ENCODE measurements at places on chromosomes 1 and 21.

DNA sequence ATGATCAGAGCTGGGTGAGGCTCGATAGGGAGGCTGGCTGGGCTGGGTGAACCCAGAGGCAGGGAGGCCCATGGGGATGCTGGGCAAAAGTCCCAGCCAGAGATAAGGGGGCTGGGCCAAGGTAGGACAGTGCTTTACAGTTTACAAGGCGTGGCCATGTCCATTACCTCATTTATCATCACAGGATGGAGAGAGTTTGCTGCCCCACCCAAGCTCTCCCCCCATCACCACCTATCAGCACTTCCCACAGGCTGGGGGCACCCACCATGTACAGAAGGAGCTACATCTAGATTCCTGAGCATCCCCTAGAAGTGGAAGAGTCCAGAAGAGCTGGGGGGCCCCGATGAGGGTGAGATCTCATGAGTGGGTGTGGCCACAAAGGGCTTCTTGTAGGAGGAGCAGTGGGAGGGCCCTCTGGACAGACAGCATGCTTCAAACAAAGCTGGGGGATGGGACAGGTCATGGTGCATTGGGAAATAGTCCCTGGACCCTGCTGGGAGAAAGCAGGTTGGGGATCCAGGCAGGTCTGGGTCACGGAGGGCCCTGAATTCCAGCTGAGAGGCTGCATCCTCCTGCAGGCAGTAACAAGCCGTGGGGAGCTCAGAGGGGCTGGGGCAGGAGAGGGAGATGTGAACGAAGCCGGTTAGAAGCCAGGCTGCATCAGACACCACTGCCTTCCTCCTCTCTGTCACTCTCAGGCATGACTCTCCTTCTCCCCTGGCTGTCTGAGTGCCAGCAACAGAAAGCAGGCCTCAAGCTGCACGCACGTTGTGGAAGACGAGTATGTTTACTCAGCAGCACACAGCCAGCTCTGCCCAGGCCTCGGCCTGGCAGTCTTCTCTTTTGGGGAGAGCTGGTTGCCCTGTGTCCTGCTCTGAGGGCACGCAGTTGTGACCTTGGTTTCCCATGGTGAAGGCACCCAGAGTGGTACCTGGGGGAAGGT is 202.3 kb downstream of the HIVEP3 start:
- DNase-seq = no peak

DNA sequence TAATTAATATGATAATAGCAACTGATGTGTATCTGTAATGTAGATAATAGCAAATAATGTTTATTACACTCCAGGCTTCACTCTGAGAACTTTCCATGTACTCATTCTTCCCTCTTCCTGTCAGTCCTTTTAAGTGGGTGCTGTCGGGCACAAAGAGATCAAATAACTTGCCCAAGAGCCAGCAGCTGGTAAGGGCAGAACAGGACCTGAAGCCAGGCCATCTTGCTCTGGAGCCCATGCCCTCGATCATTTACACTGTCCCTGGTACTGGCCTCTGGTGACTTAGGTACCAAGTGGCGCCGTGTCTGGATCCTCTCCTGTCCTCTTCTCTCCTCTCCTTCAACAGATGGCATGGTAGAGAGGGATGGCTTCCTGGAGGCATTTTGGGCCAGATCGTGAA is 97.2 kb downstream of the VPS13D start:
- no peak for DNase-seq

GRCh38 chr1:60695716-60696171 is 386.6 kb upstream of the NFIA start:
- DNase-seq = no peak

DNA sequence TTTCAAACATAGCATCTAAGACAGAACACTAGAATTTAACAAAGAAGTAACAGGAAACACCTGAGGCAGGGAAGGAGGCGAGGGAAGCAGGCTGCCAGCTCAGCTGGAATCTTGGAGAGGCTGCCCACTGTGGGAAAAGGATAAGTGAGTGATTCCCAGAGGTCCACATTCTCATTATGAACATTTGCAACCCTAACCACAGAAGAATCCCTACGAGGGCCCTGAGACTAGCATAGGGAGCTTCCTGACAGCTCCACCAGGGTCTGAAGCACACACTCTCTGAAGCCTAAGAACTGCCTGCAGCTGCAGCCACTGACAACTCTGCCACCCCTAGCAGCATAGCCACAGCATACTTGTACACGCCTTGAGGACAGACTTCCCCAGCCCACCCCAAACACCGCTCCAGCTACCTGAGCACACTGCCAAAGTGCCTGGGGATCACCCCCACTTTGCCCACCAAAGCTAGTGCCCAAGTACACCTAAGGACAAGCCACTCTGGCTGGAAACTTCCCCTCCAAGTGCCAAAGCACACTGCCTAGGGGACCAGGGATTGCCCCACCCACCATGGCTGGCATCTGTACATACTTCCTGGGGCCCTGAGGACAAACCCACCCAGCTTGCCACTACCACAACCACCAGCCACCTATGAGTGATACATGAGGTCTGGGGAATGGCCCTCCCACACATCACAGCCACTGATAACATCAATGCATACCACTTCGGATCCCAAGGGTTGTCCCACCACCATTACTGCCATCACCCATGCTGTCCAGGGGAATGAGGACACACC is 76.6 kb upstream of the GUCA2A start:
- DNase-seq = no peak

GRCh38 chr1:115755456-115756370 is 12.8 kb downstream of the CASQ2 start:
- DNase-seq = no peak

DNA sequence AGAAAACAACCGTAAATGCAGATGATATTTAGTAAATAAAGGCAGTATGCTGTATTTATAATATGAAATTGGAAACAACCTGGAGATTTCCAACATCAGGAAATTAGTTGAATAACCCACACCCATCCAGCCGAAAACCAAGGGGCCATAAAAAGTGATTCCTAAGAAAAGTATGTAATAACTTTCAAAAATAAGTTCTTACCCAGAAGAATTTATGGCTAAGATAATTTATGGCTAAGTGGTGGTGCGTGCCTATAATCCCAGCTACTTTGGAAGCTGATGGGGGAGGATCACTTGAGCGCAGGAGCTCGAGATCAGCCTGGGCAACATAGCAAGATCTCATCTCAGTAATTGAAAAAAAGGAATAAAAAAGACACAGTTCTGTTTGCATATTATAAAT is 43.2 kb downstream of the TMCO4 start:
- no peak for DNase-seq

- DNase-seq = no peak
Measured at GRCh38 chr1:18854331-18855025, 5.0 kb downstream of the TAS1R2 start.

DNA sequence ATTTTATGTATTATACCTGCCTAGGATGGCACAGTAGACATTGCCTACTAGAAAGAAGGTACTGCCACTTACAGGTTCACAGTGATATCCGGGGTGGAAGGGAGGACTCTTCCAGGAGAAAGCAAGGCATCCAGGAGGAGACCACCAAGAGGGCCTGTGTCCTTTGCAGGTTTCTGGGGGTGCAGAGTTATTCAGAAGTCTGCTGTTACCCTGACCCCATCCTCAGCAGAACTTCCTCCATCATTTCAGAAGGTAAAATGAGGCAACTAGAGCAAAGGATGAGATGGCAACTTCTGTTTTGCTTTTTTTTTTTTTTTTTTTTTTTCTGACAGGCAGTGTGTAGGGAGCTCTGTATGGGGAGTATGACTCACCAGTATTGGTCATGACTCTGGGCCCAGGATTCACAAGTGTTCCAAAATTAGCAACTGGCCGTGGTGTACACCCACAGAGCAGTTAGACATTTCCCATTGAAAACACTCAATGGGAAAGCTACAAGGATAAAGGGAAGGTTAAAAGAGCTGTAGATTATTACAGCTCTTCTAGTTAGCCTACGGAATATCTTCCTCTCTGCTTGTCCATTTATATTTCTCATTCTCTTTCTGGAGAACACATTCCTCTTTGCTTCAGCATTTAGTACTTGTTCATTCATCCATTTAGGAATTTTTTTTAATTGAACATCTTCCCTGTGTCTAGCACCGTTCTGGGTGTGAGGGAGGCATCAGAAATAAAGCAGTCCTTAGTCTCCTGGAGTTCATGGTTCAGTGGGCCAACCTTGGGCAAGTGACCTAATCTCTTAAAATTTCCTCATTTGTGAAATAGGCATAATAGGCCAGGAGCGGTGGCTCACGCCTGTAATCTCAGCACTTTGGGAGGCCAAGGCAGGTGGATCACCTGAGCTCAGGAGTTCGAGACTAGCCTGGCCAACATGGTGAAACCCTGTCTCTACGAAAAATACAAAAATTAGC is 50.5 kb upstream of the PPP2R5A start:
- DNase-seq = peak; percentile 16

DNA sequence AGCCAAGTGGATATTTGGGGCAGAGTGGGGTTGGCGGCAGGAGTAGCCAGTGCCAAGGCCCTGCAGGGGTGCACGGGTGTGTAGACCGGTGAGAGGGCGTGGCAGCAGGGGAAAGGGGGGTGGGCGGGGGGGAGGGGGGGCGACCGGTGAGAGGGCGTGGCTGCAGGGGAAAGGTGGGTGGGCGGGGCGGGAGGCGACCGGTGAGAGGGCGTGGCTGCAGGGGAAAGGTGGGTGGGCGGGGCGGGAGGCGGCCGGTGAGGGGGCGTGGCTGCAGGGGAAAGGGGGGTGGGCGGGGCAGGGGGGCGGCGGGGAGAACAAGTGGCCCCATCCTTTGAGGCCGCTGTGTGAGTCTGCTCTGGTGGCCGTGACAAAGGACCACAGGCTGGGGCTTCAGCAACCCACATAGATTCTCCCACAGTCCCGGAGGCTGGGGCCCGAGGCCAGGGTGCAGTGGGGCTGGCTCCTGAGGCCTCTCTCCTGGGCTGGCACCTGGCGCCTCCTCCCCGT is 25.8 kb downstream of the RRP1 start:
- no peak for DNase-seq

DNA sequence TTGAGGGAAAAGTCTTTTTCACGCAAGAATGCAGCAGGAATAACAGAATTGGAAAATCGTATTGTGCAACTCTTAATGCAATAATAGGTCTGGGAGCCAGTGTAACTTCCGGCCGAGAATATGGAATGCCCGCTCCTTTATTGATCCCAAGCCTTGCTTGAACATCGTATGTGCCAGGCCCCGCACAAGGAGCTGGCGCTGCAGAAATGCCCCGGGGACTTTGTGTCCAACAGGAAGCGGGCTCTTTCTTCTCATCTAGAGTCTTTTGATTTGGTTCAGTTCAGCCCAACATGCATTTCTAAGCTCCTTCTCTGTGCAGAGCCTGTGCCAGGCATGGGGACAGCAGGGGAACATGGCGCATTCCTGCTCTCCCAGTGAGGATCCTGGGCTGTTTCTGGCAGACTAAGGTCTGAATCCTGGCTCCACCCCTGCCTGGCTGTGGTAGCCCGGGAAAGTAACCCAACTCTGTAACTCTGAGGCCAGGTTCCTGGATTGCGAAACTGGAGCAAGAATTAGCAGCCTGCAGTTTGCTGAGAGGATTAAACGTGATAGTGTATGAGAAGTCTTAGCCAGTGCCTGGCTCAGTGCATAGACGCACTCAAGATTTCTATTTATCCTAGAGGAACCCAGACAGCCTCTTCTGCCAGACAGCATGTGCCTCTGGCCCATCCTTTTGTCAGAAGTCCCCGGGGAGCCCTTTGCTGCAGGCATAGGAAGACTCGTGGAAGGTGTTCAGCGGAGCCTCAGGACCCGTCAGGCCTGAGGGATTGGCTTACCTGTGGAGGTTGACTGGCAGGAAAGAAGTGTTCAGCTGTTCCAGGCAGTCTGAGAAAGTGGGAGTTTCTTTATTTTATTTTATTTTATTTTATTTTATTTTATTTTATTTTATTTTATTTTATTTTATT is 987 bp upstream of the CDCP2 start:
- no peak for DNase-seq

- no peak for DNase-seq
Measured at GRCh38 chr1:243912347-243912746, 62.3 kb upstream of the AKT3 start.

DNA sequence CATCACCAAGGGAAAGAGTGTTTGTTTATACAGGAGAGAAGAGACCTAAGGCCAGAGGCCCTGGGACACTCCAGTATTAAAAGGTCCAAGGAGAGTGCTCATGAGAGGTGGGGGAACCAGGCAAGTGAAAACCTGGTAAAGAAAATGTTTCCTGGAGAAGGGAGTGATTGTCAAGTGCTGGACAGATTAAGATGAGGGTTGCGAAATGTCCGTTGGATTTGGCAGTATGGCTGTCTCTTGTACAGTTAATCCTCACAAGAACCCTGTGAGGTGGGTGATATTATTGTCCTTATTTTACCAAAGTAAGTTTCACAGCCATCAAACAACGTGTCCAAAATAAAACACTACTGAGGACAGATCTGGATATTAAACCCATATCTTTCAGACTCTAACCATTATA is 44.2 kb downstream of the RPAP2 start:
- no peak for DNase-seq

- DNase-seq = no peak
Measured at GRCh38 chr21:32257962-32258785, 20.7 kb downstream of the MIS18A start.

DNA sequence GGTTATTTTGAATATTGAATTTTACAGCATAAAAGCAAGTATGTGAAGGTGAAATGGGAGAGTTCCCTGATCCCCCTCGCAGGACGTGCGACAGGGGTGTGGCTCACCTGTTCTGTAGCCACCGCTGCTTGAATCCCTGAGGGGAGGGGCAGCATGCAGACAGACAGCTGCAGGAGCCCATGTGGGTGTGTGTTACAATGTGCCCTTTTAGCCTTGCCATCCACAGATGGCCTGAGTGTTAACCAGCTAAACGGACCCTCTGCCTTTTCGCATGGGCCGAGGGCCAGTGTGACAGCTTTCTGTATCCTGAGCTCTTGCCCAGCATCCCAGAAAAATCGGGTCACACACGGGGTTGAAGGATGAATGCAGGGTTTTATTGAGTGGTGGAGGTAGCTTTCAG is 43.3 kb downstream of the JAM2 start:
- no peak for DNase-seq
